Foreskin fibroblast (primary cell): ENCODE measurements at places on chromosomes 5 and 9.

DNA sequence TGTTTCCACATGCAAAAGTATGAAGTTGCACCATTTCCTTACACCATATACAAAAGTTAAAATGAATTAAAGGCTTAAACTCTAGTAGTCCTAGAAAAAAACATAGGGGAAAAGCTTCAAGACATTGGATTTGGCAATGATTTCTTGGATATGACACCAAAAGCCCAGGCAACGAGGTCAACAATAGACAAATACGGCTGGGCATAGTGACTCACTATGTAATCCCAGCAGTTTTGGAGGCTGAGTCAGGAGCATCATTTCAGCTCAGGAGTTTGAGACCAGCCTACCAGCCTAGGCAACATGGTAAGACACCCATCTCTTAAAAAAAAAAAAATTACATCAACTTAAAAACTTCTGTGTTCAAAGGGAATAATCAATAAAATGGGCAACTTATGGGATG is 30.9 kb upstream of the SREK1 start:
- peak; percentile 62 for DNase-seq

- no peak for DNase-seq
Measured at GRCh38 chr5:128796506-128796905, 168.8 kb upstream of the SLC27A6 start.

DNA sequence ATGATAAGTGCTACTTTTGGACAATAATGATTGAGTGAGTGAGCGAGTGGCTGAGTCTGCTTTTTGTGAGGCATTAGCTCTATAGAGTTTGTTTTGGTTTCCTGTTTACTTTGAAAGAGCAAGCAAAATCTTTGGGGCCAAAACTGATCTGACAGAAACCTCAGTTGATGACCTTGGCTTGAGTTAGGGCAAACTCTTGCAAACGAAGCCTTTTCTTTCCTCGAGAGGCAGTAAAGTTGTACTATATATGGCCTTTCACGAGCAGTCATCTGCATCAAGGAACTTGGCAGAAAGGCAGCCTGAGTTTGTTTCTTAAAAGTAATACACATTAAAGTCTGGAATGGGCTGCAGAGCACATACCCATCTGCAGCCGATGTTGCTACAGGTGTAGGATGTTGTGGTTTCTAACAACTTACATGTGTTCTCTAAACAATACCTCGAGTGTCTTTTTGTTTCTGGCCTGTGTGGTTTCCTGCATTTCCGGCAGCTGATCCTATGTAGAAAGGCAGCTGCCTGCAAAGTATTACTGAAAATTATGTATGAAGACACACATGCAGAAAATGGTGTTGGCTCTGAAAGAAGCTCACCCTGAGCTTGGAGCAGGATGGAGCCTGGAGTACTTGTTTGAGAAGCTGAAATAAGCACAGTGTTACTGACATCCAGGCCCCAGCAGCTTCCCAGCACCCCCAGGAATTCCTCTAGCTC is 60.8 kb downstream of the FOXD1 start:
- no peak for DNase-seq

GRCh38 chr9:76756268-76756640 is 8.0 kb upstream of the PCA3 start:
- peak; percentile 55 for DNase-seq

DNA sequence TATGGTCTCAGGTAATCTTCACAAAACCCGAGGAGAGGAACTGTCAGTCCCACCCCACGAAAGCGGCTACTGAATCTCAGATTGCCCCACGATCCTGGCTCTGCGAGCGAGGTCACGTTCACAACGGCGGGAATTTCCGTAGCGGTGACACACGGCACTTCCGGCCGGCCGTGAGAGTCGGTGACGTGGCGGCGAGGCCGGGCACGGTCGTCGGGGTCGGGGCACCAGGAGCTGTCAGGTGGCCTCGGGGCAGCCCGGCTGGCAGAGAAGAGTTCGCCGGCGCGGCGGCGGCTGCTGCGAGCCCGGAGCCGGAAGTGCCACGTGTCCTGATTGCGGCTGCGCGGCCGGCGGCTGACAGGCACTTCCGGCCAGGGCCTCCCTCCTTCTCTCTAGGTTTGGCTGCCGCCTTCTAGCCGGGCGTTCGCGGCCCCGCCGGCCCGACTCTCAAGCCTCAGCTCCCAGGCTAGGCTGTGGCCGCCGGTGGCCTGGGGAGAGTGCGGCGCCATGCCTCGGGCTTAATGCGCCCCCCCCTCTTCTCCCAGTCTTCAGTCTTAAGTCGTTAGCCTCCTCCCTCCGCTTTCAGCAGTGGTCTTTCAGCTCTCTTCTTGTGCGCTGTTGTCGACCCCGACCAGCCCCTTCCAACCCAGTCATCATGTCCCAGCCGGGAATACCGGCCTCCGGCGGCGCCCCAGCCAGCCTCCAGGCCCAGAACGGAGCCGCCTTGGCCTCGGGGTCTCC is at the start of gene SEC24A:
SEC24A (plus strand) TSS at position 361 of the 738 bp plus-strand sequence; CDS start at position 653, 292 bp downstream.
- DNase-seq = peak; percentile 94

DNA sequence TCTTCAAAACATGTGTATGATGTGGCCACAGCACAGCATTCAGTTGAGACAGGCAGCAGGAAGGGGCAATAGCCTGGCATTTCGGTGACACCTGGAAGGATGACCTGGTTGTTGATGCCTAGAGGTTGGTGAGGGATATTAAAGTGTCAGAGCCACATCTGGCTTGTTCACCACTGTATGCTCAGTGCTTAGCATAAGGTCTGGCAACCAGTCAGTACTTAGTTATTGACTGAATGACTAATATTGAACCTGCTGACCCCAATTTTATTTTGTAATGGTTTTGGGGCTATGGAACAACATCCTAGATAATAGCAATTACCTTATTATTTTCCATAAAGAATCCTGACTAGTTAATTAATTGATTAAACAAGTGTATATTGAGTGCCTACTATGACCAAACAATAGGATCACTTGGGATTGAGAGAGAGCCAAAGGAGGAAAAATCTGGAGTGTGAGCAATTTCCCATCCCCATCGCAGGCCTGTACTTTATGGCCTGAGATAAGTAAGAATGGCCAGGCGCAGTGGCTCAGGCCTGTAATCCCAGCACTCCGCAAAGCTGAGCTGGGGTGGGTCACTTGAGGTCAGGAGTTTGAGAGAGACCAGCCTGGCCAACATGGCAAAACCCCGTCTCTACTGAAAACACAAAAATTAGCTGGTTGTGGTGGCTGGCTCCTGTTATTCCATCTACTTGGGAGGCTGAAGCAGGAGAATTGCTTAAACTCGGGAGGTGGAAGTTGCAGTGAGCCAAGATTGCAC is 85.4 kb upstream of the PLPP1 start:
- no peak for DNase-seq

- no peak for DNase-seq
Measured at GRCh38 chr5:855771-856530, 5.2 kb upstream of the ZDHHC11 start.
